ENCODE measurements at places on chromosomes 4 and X.

GRCh38 chr4:55609393-55609866 lies 17.4 kb upstream of the PDCL2 start:
- no peak for DNase-seq

DNA sequence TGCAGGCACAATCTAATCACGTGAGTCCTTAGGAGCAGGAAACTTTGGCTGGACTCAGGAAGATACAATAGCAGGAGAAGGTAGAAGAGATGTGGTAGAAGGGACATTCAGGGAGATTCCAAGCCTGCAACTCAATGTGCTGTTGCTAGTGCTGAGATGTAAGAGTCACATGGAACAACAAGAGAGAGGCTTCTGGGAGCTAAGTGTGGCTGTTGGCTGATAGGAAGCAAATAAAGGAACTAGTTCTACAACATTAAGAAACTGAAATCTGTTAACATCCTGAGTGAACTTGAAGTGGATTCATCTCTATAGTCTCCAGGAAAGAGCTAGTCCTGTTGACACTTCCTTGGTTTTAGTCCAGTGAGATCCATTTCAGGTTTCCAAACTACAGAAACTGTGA lies 1207.4 kb downstream of the ADGRL3 start:
- DNase-seq: peak; percentile 61

- no peak for DNase-seq
Observed at GRCh38 chr4:13484749-13485221, 645 bp upstream of the RAB28 start.

DNA sequence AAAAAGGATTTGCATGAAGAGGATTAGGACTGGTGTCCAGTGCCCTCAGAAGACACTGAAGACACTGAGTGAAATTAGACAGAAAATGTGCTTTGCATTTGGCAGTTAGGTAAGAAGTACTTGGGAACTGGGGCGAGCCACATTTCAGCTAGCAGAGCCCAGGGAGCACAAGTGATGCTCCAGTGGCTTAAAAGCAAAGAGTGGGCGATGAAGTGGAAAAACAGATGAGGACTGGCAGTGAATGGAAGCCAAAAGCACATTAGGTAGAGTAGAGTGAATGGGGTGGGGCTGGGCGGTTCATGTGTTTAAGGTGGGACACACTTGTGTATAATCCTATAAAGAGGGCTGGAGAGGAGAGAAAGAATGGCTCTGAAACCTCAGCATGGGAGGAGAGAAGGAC lies 18.4 kb downstream of the DCLK2 start:
- no peak for DNase-seq

GRCh38 chrX:10095698-10096432 lies 60.9 kb upstream of the CLCN4 start:
- no peak for DNase-seq

- no peak for DNase-seq
Observed at GRCh38 chr4:161189286-161190134, 974.3 kb downstream of the FSTL5 start.

GRCh38 chr4:140094438-140095420 lies 59.3 kb downstream of the MAML3 start:
- peak; percentile 95 for DNase-seq

GRCh38 chr4:168694667-168695066 lies 197.8 kb downstream of the PALLD start:
- no peak for DNase-seq

GRCh38 chrX:129843209-129843458 lies 552 bp downstream of the ZDHHC9 start:
- DNase-seq: no peak

DNA sequence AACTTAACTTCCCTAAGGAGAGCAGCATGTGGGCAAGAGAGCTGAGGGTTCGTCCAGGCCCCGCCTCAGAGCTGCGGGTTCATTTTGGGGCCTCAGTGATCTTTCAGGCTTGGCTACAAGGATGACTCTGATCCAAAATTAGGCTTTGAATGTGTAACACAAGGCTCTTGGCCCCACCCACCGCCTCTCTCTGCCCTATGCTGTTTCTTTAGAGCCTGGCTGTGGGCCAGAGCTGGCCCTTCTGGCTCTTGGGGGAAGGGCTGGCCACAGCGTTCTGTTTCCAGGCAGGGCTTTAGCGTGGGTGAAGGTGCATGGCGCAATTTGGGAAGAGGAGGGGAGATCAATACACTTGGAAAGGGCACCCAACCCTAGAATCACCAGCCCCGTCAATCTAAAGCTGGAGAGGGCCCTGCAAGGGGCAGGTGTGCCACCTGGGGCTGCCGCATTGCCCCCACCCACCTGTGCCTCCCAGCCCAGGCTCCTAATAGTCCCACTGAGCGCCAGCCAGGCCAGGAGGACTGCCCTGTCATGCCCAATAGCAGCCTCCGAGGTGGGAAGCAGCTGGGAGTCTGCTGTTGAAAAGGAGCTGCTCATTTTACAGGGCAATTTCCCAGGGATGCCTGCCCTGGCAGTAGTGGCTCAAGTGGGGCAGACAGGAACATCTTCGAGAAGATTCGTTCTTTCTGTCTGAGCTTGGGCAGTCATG lies 84.5 kb upstream of the MAML3 start:
- peak; percentile 96 for DNase-seq

GRCh38 chr4:127782025-127782274 lies 172 bp upstream of the HSPA4L start:
- peak; percentile 84 for DNase-seq

GRCh38 chr4:183483997-183484396 lies 20.9 kb upstream of the ING2 start:
- no peak for DNase-seq

DNA sequence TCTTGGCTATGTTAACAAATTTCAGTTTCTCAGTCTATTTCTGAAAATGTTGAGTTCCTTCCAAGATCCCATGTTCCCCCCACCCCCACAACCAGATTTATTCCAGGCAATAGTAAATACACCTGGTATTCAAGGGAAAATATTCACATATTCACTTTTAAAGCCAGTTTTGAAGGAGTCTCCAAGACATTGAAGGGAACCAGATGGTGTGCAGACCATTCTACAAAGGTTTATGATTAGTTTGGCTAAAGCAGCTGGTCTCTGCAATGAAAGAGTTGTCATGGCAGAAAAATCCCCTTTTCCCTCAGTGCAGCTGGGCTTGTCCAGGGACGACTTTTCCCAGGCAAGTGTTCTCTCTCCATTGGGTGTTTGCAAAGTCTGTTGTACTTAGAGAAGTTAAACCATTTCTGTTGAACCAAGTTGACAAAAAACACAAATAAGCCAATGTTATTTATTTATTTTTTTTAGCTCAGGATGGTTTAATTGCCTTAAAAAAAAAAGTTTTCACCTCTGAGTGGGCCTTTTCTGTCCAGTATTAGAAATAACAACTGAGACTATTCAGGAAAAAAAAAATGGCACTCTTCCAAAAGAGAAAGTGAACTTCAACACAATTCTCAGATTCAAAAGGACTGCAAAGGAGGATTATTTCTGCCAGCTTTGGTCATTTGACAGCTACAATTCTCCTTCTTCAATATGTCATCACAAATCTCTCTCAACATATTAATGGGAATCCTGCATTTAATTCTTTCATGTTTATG lies 410.6 kb downstream of the IL1RAPL1 start:
- no peak for DNase-seq

GRCh38 chr4:166432842-166433241 lies 559.8 kb downstream of the TLL1 start:
- no peak for DNase-seq

DNA sequence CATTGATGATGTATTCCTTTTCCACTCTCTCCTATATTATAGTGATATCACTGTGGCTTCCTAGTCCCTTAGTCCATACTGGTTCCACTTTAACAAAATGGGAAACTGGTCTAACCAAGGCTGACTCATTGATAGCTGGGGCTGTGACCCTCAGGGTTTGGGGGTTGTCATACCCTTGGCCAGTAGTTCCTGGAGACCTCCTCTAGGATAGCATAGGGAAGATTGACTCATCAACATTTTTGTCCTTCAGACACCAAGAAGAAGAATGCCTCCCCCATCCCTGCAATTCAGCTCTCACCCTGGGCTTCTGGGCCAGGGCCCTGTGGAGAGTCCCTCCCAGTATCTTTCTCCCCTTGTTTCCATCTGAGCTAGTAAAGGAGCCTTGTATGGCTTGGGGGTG lies 68.8 kb upstream of the PRPS1 start:
- DNase-seq: no peak
